ENCODE measurements at places on chromosomes 16 and 17. TPM values are rescaled to one million over a fixed set of nuclear protein-coding genes. Genes with fewer than 3 reads are reported as not detected.

GRCh38 chr16:3459401-3460090 lies 16.1 kb downstream of the NAA60 start:
- no peak for DNase-seq

The ARHGDIG gene
- 1.7 TPM for polyA plus RNA-seq

DNA sequence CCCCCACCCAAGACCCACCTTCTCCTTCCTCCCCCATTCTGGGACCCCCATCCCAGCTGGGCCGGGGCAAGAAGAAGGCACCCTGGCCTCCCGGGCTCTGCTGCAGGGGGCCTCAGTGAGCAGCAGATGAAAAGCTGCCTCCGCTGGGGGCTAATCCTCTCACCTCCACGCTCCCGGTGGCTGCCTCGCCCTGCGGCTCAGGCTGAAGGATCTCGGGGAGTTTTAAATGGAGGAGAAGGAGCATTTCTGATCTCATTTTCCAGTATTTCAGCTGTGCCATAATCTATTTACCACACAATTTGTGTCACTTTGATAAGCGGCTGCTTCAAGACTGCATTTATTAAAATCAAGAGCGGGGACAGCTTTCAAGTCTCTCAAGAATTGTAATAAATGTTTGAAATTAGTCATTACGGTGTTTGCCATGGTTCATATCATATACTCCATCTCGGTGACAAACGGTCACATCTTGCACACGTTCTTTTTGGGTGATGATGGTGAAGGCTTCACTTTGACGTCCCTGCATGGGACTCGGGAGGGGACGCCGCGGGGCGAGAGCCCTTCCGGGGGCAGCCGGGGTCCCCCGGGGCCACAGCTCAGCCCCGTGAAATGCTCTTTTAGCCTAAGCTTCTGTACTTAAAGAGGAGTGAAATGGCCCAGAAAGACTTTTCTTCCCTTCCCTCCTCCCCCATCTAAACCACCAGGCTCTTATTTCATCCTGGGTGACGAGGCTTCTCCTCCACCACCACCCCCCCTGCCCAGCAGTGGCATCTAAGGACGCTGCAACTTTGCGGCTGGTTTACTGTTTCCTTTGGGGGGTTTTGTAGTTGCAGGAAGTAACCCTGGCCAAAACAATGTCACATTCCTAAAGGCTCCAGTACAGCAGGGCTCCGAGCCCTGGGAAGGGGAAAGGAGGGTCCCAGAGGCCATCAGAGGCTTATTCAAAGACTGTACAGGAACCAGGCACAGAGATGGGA lies 313.1 kb upstream of the TNRC6C start:
- no peak for DNase-seq

DNA sequence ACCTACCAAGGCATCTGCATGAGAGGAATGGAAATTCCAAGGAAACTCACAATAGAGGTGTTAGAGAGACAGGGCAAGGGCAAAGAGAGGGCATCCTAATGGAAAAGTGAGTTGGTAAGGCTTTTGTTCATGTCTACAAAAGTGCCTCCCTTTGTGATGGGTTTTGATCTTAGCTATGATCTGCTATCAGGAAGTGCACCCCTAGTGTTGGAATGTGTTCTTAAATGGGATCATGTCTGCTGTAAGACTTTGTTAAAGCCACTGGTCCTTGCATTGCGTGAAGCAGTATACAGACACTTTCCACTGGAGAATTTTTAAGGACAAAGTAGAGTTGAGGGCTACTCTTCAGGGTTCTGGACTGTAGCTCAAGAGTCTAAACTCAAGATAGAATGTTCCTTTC lies 92.0 kb downstream of the MAP2K6 start:
- no peak for DNase-seq

Measured in muscle of arm (tissue), 14 donors.